ENCODE measurements at places on chromosomes 7 and 10.

GRCh38 chr7:96136600-96137239, 185.2 kb downstream of the SLC25A13 start:
- no peak for DNase-seq

GRCh38 chr7:158424531-158424930, 163.1 kb downstream of the PTPRN2 start:
- no peak for DNase-seq

- no peak for DNase-seq
Measured at GRCh38 chr10:70456164-70456563, 14.7 kb upstream of the NODAL start.

DNA sequence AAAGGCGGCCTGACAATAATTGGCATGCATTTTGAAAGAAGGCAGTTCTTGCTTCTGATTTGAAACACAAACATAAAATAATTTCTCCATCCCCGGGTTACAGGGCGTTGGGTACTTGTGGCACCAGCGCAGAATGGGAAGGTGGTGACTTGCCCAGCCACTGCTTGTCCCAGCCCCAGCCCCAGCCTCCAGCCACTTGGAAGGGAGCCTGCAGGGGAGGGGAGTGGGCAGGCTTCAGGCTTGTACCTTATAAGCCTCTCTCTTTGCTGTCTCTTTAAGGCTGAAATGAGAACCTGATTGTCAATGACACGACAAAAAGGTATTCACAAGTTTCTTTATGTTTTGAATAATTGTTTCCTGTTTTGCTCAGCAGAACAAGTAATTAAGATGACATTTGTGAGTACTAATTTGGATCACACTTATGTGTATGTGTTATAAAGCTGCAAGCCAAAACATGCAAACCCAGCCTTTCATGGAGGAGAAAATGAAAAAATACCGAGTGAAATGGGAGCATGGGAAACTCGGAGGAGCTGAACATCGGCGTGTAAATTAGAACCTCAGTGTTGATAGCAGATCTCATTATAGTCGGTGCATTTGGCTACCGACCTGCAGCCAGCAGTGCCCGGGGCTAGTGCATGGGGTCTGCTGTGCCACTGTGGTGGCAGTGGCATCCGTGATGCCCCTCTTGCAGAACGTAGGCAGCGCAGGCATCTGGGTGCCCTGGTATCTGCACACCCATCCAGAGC, 129.9 kb downstream of the EBF3 start:
- no peak for DNase-seq

DNA sequence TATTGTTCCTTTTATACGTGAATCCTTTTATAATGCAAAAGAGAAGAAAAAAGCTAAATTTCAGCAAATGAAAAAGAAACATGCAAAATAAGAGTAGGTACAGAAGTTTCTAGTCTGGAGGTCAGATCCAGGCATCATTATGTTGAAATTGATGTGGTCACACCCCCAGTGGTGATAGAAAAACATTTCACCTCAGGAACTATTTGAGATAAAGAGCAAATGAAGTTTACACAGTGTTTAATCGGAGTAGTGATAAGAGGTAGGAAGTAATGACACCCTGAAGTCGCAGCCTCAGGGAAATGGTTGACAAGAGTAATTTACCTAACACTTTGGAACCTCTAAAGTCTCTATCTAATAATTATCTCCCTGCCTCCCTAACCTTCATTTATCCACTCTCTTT, 536.0 kb upstream of the STEAP1 start:
- no peak for DNase-seq

DNA sequence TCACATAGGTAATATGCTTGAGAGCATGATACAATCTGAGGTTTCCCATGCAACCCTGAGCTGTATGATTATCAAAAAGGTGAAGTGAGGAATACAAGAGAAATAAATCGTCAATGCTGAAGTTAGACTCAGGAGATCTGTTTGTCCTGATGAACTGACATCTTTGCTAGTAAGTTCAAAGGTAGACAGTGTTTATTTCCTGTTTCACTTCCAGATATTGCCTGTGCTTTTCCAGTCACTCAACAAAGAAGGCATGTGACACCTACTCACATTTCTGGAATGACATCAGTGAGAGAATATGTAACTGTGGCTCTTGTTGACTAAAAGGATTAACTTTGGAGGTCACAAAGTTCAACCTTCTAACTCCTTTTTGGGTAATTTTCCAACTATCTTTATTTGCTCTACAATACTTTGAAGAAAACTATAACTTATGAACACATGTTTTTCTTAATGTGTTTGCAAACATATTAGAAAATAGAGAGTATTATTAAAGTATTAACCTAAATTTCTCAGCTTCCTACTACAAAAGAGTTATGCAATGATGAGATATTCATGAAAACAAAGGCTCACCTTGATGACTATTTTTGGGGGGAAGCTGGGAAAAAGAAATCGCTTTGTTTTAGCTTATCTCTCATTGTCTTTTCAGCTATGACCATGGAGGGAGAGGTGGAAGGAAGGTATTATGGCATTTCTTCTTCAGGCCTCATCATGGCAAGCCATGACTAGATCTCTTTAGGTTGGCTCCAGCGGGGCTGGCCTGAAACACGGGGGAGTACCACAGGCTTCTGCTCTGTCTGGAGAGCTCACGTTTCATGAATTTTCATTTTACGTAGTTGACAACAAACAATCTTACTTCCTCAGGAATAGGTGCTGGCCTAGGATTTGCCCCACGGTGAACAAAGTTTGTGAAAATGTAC, 214.7 kb upstream of the SLC26A5 start:
- DNase-seq, result no peak

GRCh38 chr10:14731875-14732512, 42.7 kb downstream of the FAM107B start:
- DNase-seq, result no peak

GRCh38 chr10:36345807-36346206, 703.7 kb upstream of the FZD8 start:
- no peak for DNase-seq

GRCh38 chr7:112566442-112567324, 85.9 kb downstream of the LSMEM1 start:
- DNase-seq, result no peak

DNA sequence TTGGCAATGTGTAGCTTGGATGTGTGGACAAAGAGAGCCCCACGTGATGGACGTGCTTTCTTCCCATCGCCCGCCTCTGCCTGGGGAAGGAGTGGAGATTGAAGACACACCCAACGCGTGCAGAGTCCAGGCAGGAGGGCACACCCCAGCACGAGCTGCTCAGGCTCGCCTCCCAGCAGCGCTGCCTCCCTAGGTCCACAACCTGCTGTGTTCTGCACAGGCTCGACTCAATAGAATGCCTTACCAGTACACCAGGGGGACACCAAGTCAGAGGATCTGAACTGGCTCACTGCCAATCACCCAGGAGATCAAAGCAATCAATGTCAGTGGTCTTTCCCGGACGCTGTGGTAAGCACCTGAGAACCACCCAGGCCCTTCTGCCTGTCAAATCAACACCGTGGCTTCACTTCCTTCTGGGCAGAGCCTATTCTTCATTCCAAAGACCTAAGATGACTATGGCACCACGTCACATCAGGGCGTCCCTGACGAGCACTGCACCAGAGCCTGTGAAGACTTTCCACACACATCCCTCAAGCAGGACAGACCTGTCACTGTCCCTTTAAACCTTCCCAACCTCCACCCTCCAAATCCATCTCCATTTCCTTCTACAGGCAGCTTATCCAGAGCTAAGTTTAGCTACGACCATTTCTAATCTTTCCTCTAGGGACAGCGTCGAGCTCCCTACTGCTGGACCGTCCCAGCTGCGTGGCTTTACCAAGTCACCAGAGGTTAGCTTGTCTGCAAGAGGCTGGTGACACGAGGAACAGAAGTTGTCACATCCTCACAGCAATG, 72.3 kb downstream of the AMZ1 start:
- DNase-seq, result peak; percentile 85

DNA sequence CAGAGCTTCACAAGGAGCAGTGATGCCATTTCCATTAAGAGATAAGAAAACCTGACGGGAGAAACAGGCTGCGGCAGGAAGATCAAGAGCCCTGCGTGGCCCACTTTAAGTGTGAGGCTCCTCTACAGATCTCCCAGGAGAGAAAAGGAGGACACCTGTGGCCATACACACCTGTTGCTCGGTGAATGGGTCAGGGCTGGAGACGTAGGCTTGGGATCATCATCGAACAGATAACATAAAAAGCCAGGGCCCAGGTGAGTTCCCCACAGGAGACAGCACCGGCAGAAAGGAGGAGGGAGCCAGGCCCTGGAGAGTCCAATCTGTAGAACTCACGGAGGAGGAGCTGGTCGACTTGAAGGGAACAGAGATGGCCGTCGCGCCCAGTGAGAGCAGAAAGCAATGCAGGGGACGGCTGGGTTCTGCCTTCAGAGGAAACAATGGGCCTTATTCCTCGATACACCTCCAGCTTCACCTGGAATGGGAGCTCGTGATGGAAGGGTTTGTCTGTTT, 556.8 kb downstream of the DNAJB6 start:
- DNase-seq, result no peak

GRCh38 chr10:79299397-79300241, 47.6 kb upstream of the PPIF start:
- no peak for DNase-seq

GRCh38 chr10:97069576-97070362, 116.0 kb downstream of the SLIT1 start:
- DNase-seq, result no peak

GRCh38 chr10:90856261-90856660, 1.6 kb downstream of the HTR7 start:
- no peak for DNase-seq

- peak; percentile 84 for DNase-seq
Measured at GRCh38 chr10:15209827-15210509, 41.5 kb upstream of the NMT2 start.

DNA sequence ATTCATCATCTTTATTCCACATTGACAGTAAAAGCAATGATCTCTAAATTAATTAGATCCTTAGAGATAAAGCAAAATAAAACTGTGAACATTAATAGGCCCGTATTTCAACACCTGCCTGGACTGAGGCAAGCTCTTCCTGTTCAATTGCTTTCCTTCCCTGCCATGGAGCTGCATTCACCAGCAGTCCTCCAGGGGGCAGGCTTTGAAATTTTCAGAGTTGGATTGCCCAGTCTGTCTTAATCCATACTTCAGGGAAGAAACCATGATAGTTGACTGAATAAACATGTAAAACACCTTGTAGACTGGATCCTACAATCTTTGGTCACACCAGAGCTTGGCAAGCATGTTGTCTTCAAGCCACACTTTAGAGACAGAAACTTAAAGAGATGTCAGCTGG, 936.6 kb downstream of the NRG3 start:
- DNase-seq, result no peak

GRCh38 chr7:30935569-30935877, 23.9 kb downstream of the AQP1 start:
- DNase-seq, result no peak

DNA sequence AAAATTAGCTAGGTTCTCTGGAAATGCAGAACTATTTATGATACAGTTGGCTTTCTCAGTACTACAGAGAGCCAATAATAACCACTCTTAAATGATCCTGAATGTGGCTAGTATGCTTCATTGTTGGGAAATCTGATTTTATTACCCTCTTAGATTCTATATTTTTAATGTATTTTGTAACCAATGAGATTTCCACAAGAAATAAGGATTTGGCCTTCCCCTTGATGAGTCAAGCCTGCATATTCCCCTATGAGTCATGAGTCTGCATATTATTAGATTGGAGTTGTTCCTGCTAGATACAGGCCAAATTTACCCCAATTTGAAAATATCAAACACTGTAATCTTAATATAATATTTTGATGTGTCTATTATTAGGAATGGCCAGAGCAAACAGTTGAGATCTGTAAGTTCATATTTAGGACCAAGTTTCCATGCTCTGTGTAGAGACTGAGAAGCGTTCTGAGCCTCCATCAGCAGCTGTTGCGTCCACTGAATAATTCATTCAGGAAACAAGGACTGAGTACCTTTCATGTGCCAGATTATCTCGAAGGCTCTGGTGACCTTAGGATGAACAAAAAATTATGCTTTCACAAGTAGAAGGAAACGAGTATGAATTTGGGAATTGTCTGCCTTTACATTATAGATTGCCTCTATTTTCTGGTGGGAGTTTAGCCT, 793.4 kb downstream of the NRG3 start:
- DNase-seq, result no peak

GRCh38 chr10:113732966-113733365, 18.5 kb upstream of the PLEKHS1 start:
- DNase-seq, result no peak

DNA sequence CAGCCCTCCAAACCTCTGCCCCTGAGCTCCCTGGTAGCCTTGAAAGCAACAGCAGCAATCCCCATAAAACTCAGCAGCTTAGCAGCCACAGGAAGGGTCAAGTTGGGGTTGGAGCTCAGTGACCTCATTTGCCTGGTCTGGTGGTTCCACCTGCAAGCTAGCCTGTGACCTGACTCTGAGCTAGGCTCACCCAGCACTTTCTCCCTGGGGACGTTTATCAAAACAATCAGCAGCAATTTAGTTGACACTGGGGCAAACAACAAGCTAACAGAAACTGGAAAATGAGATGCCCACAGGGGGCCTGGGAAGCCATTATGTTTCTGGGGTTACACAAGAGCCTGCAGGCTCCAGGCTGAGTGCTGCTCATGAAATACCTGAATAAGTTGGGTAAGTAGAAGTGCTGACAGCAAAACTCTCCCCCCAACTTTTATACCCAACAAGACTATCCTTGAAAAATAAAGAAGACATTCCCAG, 22.4 kb upstream of the CRYGN start:
- no peak for DNase-seq

GRCh38 chr10:29949411-29950011, 109.9 kb downstream of the JCAD start:
- DNase-seq, result no peak

- no peak for DNase-seq
Measured at GRCh38 chr10:100182281-100182680, 3.5 kb downstream of the ERLIN1 start.

GRCh38 chr10:89466599-89467035, 52.2 kb downstream of the IFIT5 start:
- DNase-seq, result no peak

DNA sequence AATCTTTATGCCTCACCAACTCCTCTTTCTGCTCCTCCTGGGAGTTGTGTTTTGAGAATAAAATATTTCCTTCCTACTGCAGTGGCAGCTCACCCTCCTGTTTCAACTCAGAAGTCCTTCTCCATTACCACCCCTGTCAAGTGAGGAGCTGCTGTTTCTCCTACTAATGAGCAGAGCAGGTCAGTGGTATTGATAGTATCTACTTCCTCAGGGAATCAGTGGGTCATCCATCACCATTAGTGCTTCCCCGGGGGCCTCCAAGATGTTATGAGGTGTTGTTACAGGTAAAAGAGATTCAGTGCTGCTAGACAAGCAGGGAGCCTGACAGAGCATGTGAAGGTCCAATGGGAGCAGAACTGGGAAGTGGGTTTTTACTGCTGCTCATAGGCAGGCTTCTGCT, 795.2 kb downstream of the REEP3 start:
- no peak for DNase-seq

- no peak for DNase-seq
Measured at GRCh38 chr10:71300555-71301370, 18.3 kb upstream of the SLC29A3 start.

GRCh38 chr7:1693991-1694524, 24.0 kb downstream of the ELFN1 start:
- DNase-seq, result no peak

All from ovary (tissue), 10 donors.